Stimulated activated CD4-positive, alpha-beta T cell treated with anti-CD3 and anti-CD28 coated beads, TNF-alpha, amount 100 ng/mL, for 24 hours (primary cell): ENCODE measurements at places on chromosomes 11 and 22.

GRCh38 chr11:77381729-77382665 lies 80.5 kb upstream of the GDPD4 start:
- DNase-seq, result no peak

DNA sequence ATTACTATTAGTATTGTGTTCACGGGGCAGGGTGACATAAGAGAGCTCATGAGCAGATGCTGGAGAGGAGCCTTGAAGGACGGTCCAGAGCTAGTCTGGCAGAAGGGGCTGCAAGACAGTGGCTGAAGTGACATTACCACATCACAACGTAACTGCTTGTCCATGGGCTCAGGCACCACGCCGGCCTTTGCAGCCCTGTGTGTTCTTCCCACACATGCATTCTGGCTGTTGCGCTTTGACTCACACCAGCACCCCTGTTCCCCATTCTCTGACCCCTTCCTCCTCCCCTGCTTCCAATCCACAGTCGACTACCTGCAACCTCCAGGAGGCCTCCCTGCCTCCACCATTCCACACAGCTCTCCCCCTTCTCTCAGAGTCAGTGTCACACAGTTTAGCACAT lies 103.3 kb downstream of the ME3 start:
- no peak for DNase-seq

DNA sequence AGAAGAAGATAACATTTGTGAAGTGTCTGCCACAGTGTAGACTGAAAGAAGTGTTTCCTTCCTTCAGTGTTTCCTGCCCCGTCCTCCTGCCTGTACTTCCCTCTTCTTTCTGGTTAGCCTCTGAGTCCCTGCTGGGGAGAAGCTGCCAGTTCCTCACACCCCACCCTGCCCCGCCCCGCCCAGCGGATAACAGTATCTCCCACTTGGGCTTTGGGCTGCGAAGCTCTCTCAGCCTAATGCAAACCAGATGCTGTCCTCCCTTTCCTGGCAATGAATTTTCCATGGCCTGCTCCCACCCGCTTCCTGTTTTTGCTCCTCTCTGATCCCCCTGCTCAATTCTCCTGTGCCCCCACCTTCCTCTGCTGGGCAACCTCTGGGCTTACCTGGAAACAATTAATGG lies 5.2 kb upstream of the RAB3IL1 start:
- no peak for DNase-seq

DNA sequence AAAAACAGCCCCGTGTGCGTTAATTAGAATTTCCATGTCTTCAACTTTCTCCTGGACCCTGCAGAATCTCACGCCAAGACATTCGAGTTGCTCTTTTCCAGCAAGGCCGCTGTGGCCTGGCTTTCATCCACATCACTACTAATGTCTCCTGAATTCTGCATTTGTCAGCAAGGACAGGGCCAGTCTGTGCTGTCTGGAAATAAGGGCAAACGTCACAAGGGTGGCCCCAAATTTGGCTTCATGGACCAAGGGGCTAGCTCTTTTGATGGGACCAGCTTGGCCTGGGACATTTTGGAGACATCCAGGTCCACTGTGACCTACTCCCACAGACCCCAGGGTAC lies 33.4 kb downstream of the KCNQ1OT1 start:
- DNase-seq, result no peak

- no peak for DNase-seq
These were observed 296.9 kb downstream of the MN1 start for GRCh38 chr22:27504360-27505253.

- DNase-seq, result no peak
These were observed 720.6 kb upstream of the ANO5 start for GRCh38 chr11:21472261-21472660.

- DNase-seq, result no peak
These were observed 4.1 kb upstream of the MEI1 start for GRCh38 chr22:41695211-41695610.

- DNase-seq, result no peak
These were observed 1.9 kb downstream of the DERL3 start for GRCh38 chr22:23836692-23837495.

DNA sequence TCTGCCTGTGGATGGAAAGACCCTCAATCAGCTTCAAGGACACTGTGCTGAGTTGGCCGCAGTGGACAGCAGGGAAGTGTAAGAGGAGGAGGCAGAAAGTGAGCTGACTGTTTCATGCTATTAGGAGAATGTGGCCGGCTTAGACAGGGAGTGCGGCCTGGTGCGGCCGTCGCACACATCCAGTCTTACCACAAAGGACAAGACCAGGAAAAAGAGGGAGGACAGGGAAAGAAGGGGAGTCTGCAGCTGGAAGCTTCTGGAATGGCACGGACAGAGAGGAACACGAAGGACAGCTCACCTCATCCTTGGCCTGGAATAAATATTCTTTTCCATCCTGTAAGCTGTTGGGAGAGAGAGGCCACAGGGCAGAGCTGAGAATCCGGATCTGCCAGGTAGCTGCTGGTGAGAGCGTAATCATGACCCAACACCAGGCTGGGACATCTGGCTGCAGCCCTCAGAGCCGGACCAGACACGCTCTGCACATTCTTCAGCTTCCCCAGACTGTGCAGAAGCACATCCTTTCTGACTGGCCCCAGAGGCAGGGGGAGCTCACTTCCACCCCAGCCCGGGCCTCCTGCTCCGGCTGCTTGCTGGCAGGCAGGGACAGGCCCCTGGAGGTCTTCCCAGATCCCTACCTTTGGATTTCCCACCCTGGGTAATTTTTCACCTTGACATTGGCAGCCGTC lies 8.6 kb upstream of the RBM4B start:
- no peak for DNase-seq

GRCh38 chr11:135019899-135020298 lies 607.9 kb upstream of the B3GAT1 start:
- DNase-seq, result no peak

DNA sequence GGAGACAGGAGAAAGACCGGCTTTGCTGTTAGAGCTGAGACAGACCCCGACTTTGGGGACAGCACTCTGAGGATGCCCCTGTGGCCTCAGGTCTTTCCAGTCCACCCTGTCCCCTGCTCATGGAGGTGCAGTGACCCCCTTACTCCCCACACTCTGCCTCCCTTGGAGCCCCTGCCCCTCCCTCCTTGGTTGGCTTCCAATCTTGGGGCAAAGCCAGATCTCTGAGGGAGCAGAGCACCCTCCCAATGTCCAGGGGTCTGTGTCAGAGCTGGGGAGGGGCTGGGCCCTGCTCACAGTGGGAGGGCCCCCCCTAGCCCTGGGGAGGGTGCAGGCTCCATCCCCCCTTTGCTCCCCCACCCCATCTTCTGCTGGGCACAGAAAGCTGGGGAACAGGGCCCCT lies 50.0 kb downstream of the IGLL1 start:
- DNase-seq, result no peak

- no peak for DNase-seq
These were observed 14.4 kb upstream of the PPP6R3 start for GRCh38 chr11:68446046-68446725.

GRCh38 chr11:206526-207207 lies 532 bp downstream of the BET1L start:
- DNase-seq, result no peak

DNA sequence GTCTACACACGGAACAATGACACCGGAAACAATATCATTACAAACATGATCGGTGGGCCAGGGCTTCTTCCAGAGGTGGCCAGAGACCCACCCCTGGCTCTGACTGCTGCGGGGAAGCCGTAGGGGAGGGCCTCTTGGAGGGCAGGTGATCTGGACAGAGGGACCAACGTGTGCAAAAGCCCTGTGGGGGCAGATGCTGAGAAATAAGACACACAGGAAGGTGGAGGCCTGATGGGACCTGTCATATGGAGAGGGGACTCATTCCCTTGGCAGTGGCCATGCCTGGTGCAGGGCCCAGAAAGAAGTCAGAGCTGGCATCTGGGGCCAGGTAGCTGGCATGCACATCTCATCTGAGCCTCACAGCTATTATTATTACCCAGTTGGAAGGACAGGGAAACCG lies 1.1 kb downstream of the ALDH3B2 start:
- DNase-seq, result no peak

GRCh38 chr11:115194802-115195110 lies 309.5 kb downstream of the CADM1 start:
- no peak for DNase-seq

DNA sequence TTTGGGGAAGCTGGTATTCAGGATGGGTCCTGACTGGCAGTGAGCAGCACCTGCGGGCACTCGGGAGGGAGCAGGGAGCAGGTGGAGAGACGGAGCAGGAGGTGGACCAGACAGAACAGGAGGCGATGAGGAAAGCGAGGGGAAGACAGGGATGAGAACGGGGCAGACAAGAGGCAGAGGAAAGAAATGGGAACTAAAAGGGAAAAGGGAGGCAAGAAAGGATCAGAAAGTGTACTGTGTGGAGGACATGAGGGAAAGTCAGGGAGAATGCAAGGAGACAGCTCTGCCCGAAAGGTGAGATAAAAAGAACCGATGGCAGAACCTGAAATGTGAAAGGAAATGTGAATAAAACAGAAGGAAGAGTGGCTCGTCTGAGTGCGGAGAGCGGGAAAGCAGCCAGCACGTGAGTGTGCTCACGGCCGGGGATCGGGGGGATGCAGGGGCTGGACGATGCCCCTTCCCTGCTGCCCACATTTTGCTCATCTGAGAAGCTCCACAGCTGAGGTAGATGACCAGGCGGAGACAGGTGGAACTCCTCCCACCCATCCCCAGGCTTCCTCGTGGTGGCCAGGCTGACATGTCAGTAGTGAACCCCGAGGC lies 494.4 kb upstream of the B3GAT1 start:
- DNase-seq, result no peak

DNA sequence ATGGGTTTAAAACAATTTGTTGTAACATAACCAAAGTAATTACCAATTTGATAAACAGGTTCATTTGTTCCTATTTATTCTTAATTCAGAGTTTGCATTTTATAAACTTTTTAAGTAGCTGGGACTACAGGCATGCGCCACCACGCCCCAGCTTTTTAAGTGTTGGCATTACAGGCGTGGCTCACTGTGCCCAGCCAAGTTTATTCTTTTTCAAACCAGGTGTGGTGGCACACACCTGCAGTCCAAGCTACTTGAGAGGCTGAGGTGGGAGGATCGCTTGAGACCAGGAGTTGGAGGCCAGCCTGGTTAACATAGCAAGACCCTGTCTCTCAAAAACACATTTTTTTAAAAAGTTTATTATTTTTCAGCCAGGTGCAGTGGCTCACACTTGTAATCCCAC lies 19.1 kb downstream of the PPFIA1 start:
- DNase-seq, result no peak

DNA sequence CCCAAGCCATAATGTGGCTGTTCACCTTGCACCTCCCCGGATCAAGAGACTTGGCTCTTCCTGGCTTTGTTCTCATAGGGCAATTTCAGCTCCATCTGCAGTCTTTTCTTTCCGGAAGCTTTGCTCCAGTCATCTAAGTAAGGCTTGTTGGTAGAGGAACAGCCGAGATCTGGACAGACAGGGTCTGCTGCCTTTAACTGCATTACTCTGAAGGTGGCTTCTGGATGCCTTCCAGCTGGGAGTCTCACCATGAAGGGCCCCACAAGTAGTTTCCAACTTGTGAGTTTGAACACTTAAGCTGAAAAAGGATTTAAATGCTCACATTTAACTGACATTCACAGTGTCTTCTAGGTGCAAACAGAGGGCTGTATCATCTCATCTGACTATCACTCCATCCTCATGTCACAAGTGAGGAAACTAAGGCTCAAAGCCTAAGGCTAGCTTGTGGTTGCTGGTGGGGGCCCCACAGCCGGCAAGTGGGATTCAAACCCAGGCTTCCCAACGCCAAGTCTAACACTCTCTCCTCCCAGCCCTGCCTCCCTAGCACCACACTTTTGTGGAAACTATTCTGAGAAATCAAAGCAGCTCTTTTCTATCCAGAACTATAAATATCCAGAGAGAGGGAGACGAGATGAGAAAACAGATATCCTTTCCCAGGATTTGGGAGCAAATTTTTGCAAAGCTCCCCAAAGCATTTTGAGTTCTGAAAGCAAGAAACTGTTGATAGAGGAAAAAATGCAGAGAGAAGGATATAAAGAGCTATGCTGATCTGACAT lies 58.4 kb downstream of the GALNT18 start:
- DNase-seq, result no peak

- DNase-seq, result no peak
These were observed 30.6 kb upstream of the KRTAP5-7 start for GRCh38 chr11:71496421-71496820.

DNA sequence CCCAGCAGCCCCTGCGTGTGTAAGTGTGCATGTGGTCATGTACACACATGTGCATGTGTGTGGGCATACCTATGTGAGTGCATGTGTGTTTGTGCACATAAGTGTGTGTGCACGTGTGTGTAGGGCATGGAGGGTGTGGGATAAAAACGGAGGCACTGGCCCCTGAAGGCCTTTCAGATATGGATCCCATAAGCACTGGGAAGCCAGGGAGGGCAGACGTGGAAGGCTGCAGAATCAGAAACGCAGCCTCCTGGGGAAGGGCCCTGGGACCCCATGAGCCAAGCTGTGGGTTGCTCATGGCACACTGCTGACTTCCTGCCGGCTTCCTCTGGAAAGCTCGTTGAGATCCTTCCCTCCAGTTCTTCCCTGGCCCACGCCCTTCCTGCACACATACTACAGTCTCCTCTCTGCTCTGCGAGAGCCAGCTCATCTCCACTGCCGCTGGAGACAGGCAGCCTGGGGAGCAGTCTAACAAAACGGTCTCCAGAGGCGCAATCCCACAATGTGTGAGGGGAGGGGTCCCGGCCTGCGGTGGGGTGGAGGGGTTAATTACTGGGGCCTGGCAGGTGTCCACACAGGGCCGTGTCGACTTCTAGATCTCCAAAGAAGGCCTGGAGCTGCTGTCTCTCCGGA lies 435.2 kb upstream of the B3GAT1 start:
- DNase-seq, result no peak

- no peak for DNase-seq
These were observed 34.4 kb upstream of the RASD2 start for GRCh38 chr22:35506259-35506570.

GRCh38 chr11:133905677-133906156 lies 51.1 kb downstream of the IGSF9B start:
- no peak for DNase-seq

GRCh38 chr11:10686311-10686710 lies 7.2 kb downstream of the IRAG1 start:
- no peak for DNase-seq

DNA sequence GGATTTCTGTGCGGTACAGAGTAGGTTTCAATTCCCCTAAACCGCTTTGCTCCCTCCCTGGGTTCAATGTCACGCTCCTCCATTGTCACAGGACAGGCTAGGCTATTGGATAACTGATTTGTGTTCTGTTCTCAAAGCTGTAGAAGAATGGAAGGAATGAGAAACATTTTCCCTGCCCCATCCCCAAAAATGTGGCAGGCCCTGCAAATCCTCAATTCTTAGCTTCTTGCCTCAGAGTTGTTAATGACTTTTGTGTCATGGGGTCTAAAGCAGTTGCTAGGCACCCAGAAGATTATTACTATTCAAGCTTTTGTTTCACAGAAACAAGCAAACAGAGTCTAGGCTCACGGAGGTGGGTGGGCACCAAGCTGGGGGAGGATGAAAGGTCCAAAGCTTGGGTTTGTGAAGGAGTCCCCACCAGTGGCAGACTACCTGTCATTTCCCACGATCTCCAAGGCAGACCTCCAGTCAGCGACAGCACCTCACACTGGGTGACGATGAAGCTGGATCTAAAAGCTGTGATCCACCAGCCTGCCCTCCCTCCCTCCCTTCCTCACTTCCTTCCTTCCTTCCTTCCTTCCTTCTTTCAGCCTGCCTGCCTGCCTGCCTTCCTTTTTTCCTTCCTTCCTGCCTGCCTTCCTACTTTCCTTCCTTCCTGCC lies 1080.2 kb downstream of the OPCML start:
- DNase-seq, result no peak
